Naive thymus-derived CD4-positive, alpha-beta T cell (primary cell): ENCODE measurements at places on chromosomes 2 and 18. TPM values are rescaled to one million over a fixed set of nuclear protein-coding genes. Genes with fewer than 3 reads are reported as not detected.

GRCh38 chr2:3633089-3633981 is 24.7 kb upstream of the ALLC start:
- H3K4me3 ChIP-seq, result no peak overlapping the region
- H3K36me3 ChIP-seq, result no peaks in the 10 kb centered on the region
- DNase-seq, result no peak
- H3K27me3 ChIP-seq, result no peaks in the 10 kb centered on the region

- no peaks in the 10 kb centered on the region for H3K4me1 ChIP-seq
- H3K36me3 ChIP-seq, result no peaks in the 10 kb centered on the region
- no peak overlapping the region for H3K4me3 ChIP-seq
Observed at GRCh38 chr18:67133669-67134068, 382.9 kb downstream of the DSEL start.

- no peak overlapping the region for H3K27ac ChIP-seq
- no peaks in the 10 kb centered on the region for H3K27me3 ChIP-seq
- H3K4me1 ChIP-seq, result no peaks in the 10 kb centered on the region
- DNase-seq, result no peak
Observed at GRCh38 chr2:65164426-65164891, 34.6 kb upstream of the RAB1A start.

DNA sequence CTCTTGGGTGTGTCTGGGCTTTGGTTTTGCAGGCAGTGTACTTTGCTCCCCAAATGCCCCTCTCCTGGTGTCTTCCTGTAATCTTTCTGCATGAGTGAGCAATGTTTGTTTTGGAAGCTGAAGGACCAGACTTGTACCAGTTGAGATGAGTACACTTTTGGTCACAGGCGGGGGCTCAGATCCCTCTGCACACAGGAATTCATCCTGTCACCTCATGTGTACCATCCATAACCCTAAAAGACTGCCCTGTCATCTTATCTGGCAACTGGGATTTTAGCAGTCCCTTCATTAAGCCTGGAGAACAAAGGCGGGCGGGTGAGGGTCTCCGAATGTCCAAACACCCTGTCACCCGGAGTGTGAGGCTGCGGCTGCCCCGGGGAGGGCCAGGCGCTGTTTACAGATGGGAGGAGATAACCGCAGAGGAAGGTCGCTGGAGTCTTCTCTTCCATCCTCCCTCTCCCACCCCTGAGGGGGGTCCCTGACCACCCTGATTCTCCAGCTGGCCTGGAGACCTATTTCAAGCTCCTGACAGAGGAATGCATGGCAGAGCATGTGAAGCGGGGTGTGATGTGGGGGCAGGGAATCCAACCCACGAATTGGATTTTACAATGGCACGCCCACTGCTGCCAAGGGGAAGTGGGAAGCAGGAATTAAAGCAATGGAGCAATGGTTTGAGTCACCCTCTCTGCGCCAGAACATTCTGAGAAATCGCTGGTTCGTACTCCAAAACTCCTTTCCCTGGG is 158.2 kb upstream of the MYCN start:
- H3K4me3 ChIP-seq, result no peak overlapping the region
- no peaks in the 10 kb centered on the region for H3K27me3 ChIP-seq
- DNase-seq, result no peak
- H3K27ac ChIP-seq, result no peak overlapping the region
- H3K4me1 ChIP-seq, result no peaks in the 10 kb centered on the region

- H3K4me1 ChIP-seq, result no peaks in the 10 kb centered on the region
- H3K4me3 ChIP-seq, result no peak overlapping the region
- H3K27ac ChIP-seq, result no peak overlapping the region
- H3K36me3 ChIP-seq, result no peaks in the 10 kb centered on the region
- no peaks in the 10 kb centered on the region for H3K27me3 ChIP-seq
- DNase-seq, result no peak
Observed at GRCh38 chr2:165627470-165627869, 158.0 kb downstream of the CSRNP3 start.

RAD51AP2 gene
- total RNA-seq, result not detected

B3GNT7 gene
- 0.43 TPM for total RNA-seq

PROKR1 gene
- total RNA-seq, result not detected
